ENCODE measurements at places on chromosomes 7 and 10.

DNA sequence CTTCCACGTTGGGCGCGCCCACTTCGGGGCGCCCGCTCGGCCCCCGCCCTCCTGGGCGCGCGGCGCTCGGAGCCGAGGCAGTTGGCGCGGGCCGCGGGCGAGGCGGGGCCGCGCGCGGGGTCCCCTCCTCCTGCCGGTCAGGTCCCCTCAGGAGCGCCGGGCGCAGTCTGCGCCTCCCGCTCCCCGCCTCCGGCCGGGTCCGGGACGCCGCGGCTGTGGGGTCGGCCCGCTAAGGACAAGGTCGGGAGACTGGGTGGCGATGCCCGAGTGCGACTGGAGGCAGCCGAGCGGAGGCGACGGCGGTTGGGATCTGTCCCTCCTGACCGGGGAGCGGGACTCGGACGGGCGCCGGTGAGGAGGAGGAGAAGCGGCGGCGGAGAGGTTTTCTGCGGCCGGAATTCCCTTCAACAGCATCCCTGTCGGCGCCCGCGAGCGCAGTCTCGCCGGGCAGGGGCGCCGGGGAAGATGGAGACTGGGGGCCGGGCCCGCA lies at the start of gene ATRNL1:
ATRNL1 (plus strand) TSS at position 80 of the 490 bp plus-strand sequence; CDS start at position 466, 386 bp downstream.
- no peak for DNase-seq

DNA sequence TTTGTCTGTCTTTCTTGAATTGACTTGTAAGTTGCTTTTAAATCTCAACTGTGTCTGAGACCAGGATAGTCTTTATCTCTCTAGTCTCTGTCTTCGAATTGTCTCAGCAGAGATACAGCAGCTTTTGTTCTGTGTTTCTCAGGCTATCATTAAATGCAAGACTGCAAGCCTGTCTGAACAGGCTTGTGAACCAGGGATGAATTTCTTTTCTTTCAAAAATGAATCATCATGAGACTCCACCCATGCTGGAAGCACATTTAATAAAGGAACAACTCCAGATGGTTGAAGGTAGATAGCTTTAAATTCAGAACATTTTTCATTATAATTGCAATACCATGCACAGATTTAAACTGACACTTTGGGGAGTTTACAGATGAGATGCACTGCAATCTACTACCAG lies 155.9 kb downstream of the SEC23IP start:
- no peak for DNase-seq

- no peak for DNase-seq
These were observed 111.1 kb downstream of the ADAM12 start for GRCh38 chr10:126277181-126277580.

DNA sequence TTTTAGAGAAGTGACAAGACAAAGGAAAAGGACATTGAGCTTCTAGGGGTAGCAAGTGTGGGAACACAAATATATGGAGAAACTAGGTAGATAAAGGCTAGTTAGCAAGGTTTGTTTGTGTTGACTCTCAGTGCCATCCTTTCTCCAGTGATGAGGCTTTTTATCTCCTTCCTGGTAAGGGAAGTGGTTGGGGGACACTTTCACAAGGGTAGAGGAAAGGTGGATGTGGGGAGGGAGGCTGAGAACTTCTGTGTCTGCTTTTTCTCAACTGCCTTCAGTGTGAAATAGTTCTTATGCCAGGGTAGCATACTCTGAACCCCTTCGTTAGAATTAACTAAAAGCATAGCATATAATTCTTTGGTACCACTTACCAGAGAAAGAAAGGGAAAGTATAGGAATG lies 93.0 kb upstream of the STRIP2 start:
- DNase-seq, result no peak

DNA sequence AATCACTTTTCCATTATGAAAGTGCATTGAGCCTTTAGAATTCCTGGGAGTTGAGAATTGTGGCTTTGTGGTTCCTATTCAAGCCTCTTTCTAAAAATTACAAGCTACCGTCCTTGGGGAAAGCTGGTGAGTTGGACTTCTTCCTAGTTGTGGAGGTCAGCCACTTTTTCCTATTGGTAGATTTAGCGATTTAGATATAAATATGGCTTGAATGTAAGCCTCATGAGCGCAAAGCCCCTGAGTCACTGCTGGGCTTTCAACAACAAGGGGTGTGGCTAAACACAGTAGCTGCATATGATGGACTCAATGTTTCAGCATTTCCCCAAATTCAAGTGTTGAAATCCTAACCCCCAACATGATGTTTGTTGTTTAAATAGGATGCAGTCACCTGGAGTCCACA lies 150.0 kb upstream of the IGFBP3 start:
- DNase-seq, result no peak

DNA sequence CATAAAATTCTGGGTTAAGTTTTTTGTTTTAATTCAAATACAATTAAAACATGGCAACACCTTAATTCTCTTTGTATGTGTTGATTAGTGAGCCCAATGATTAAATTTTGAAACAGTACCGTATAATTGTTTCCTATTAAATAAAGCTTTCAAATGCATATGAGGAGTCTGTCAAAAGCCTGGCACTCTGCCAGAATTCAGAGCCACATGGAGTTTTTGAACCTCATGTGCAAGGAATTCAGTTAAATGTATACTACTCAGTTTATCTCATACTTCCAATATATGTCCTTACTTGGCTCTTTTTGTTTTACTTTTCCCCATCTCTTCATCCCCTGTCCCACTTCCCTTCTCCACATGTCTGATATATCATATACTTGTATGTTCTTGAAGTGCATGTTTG lies 165.6 kb upstream of the FAM3C start:
- no peak for DNase-seq

- no peak for DNase-seq
These were observed 48.8 kb downstream of the SFR1 start for GRCh38 chr10:104170610-104171254.
